NCI-H1048 (cell line): ENCODE measurements at places on chromosomes 1 and 21.
A peak's percentile ranks its signal among the peaks of the same experiment; 100 is the strongest.

- no peak for DNase-seq
These were observed 41.7 kb upstream of the ZNF326 start for GRCh38 chr1:89953131-89953626.

DNA sequence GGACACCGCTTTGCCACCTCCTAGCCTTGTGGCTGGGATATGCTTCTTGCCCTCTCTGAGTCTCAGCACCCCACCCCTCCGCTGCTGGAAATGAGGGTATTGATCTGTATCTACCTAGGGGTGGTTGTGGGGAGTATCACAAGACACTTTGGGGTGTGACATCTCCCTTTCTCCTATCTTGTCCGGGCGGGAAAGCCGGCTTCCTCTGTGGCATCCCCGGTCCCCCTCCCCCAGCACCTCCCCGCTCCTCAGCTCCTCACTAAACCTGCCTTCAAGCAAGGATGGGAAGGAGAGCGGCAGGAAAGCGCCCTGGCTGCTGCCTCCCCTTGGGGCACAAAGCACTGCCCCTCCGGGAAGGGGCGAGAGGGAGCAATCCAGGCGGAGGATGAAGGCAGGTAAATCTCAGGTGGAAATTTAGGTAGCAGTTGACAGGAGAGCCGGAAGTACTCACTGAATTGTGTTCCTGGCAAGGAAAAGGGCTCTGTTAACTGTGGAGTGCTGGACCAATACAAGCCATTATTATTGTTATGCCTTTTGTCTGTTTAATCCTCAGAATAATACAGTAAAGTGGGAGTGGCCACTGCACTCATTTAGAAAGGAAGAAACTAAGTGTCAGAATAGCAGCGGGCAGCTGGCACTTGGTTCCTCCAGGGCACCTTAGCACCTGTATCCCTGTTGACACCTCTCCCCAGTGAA lies 49.0 kb upstream of the LRP8 start:
- DNase-seq = no peak

DNA sequence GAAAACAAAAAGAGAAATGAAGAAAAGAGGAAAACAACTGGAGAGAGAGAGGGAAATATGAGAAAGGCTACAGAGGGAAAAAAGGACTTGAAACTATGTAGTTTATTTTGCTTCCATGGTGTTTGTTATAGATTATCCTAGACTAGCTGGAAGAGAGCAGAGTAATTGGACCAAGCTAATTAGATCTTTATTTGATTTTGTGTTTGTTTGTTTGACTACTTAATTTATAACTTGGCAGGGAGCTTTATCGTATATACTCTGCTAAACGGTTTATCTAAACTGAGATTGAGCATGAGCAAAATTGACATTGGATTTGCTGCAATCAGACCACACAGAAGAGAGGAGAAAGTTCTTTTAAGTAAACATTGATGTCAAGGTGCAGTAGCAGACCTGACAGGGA lies 443.8 kb upstream of the USP24 start:
- no peak for DNase-seq

GRCh38 chr1:37793773-37794371 lies at the start of gene MANEAL:
Gene MANEAL, plus strand, starts transcription at chr1:37793847. Its CDS starts 336 bp downstream, at chr1:37794183.
- DNase-seq = peak; percentile 17

DNA sequence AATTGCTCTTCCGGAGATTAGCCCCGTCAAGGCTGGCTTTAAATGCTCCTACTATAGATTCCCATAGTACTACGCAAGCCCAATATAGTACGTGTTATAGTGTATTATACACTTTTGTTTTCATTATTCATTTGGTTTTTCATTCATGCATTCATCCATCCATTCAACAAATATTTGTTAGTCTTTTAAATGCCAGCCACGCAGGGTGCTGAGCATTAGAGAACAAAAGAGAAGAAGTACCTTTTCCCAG lies 513 bp upstream of the RAB3GAP2 start:
- DNase-seq = no peak

DNA sequence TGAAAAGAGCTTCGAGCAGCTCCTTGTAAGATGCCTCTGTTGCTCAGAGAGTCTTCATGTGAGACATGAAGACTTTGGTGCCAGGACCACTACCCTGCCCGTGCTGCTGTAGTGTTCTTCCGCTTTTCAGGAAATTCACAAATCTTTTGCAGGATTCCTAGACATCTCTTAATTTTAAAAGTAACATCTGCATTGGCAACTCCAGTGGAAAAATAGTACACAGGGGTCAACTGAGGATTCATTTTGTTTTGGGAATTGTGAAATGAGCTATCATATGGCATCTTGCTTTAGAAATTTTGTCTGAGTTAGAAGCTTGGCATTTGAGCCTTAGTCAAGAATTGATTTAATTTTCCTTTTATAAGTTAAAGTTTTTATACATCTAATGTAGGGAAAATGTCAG lies 7.2 kb downstream of the PRDM2 start:
- no peak for DNase-seq

DNA sequence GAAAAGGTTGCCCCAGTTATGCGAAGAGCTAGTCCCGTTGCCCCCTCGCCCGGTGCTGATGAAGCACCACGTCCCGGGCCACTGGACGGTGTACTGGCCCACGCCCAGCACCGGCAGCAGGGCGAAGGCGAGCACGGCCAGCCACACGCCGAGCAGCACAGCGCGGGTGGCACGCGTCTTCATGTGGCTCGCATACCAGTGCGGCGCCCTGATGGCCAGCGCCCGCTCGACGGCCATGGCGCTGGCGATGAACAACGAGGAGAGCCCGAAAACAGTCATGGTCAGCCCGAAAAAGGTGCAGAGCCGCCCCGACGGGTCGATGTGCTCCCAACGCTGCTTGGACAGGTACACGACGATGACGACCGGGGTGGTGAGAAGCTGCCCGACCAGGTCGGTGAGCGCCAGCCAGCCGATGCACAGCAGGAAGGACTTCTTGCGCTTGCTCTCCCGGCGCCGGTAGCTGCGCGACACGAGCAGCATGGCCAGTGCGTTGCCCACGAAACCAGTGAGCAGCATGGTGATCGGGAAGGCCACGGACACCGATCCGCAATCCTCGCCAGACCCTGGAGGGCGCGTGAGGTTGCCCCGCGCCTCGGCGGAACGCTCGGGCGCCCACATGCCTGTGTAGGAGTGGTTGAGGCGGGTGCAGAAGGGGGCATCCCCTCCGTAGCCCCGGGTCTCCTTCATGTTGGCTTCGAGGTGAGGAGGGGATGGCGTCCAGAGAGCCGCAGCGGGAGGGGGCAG lies 553 bp downstream of the PTGER3 start:
- DNase-seq = no peak

DNA sequence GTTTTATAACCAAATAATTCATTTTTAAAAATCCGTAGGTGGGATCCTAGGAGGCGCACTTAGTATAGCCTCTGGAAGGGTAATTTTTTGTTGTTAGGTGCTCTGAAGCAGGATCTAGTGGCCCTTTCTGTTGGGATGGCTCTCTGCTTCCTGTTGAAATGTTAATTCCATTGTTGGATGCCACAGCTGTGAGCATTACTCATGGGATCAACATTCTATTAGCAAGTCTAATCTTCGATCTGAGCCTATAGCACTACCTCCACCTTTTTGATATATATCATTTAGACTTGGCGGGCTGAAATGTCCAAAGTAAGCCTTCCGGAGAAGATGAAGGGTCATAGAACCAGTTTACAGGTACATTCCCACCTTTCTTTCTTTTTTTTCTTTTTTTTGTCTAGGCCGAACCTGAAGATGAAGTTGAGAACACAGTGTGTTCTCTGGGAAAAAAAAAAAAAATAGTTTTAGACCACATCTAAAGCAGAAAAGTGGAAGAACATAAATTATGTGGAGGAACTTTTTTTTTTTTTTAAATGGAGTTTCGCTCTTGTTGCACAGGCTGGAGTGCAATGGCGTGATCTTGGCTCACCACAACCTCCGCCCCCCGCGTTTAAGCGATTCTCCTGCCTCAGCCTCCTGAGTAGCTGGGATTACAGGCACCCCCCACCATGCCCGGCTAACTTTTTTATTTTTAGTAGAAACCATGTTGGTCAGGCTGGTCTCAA lies 1.4 kb downstream of the CXADR start:
- no peak for DNase-seq

GRCh38 chr21:45809421-45809820 lies 165.9 kb downstream of the PCBP3 start:
- no peak for DNase-seq

- no peak for DNase-seq
These were observed 33.5 kb downstream of the EPHA10 start for GRCh38 chr1:37731312-37732019.

DNA sequence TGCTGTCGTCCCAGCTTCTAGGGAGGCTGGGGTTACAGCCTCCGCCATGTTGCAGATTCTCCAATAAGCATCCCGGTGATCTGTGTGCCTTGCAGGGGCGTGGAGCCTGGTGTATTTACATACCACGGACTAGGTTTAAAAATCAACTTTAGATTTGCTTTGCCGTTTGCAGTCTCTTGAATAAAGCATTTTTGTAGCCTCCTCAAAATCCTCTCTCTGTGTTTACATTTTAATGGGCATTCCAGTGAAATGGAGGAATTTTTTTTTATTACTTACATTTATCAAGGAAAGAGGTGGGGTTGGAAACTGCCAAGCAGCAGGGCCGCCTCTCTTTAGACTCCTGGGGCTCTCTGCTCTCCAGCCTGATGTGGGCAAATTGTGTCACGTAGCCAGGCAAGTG lies 437.5 kb upstream of the VAMP3 start:
- no peak for DNase-seq

GRCh38 chr1:59625384-59625783 lies 189.4 kb upstream of the HOOK1 start:
- no peak for DNase-seq

DNA sequence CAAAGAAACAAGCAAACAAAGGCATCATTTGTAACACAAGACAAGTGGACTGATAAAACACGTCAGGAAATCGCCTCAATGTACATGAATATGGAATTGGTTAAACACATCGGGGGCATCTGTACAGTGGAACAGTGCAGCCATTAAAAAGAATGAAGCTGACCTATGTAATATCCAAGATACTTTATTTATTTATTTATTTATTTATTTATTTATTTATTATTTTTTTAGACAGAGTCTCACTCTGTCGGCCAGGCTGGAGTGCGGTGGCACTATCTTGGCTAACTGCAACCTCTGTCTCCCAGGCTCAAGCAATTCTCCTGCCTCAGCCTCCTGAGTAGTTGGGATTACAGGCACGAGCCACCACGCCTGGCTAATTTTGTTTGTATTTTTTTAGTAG lies 75.4 kb upstream of the SLC45A1 start:
- DNase-seq = no peak

GRCh38 chr1:63524201-63524600 lies 876 bp downstream of the EFCAB7 start:
- DNase-seq = no peak

DNA sequence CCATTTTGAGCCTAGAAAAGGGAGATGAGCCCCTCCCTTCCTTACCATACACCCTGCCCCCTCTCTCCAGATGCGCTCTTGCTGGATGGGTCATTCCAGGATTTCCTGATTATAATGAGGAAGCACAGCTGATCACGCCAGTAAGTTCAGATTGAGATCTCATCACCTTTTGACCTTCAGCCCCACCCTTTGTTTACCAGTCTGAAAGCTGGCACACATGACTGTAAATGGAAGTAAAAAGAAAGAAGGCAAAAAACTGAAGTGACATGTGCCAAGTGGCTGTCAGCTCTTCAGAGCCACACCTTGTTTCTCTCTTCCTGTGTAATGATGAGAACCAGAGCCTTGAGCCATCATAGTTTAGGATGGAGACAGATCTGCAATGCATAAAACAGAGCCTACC lies 27.9 kb downstream of the S1PR1 start:
- DNase-seq = no peak

DNA sequence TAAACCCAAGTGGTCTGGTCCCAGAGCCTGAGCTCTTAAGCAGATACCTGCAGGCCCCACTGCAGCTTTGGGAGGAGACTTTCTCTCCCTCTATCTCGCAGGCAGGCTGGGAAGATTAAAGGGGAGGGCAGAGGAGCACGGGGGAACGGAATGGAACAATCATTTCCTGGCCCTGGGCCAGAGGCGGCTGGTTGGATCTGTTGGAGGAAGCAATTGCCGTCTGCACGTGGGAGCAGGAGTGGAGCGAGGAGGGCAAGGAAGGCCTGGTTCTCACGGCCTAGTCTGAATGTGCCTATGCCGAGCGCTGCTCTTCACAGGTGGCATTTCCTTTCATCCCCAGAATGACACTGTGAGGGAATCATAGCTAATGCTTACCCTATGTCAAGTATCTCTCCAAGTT lies 23.7 kb downstream of the NKAIN1 start:
- DNase-seq = peak; percentile 27

DNA sequence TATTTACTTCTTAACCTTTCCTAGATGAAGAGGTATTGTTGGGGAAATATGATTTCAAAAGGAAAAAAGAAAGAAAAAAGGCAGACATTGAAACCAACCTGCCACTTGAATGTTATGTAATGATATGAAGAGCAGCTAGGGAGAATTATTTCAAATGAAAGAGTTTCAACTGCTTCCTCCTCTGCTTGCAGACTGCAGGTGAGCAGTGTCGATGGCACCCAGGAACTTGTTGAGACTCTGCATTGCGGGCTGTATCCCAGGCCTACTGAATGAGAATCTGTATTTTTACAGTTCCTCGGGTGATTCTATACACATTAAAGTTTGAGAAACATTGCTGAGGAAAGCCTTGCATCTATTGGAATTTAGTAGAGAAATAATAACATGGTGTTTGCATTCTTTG lies 3.7 kb upstream of the RUNX1 start:
- no peak for DNase-seq

GRCh38 chr1:206672844-206673758 lies 11.6 kb upstream of the MAPKAPK2 start:
- no peak for DNase-seq
